ENCODE measurements at places on chromosomes 1 and 21.

- no peak for DNase-seq
These were observed 91.9 kb downstream of the LRRC53 start for GRCh38 chr1:74420467-74420866.

DNA sequence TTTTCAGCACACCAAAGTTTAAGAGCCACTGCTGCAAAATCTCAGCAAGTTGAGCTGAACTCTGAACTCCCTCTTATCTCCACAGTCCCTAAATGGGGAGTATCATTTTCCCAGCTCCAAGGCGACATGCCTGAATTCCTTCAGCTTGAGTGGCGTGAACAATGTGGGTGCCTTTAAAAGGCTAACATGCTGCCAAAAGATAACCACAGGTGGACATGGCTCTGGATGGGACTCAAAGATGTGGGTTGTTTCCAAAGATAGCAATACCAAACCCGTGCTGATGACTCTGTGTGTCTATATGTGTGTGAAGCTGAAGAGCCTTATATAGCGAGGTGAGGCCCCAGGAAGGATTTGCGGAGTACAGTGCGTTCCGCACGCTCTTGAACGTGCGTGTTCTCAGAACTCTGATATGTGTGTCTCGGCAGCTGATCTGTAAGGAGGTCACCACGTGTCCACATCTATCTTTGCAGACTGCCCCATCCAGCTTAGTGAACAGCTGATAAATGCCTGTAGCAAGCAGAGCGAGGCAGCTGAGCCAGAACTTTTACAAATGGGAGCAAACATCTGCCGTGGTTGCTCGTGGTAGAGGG, 189.2 kb downstream of the DYRK1A start:
- DNase-seq = no peak

GRCh38 chr1:77336729-77337128, 54.9 kb downstream of the AK5 start:
- DNase-seq = no peak

- DNase-seq = no peak
These were observed 1.8 kb upstream of the CYB5R1 start for GRCh38 chr1:202968895-202969295.

- no peak for DNase-seq
These were observed 35.1 kb upstream of the PARP1 start for GRCh38 chr1:226443033-226443432.

GRCh38 chr1:173946380-173946921, 29.3 kb upstream of the SERPINC1 start:
- DNase-seq = no peak

GRCh38 chr21:40254540-40255465, 387.6 kb downstream of the PCP4 start:
- DNase-seq = no peak

- DNase-seq = no peak
These were observed 54.2 kb downstream of the DRAM2 start for GRCh38 chr1:111085676-111086075.

GRCh38 chr1:45792744-45793143, 10.7 kb upstream of the MAST2 start:
- DNase-seq = no peak

- no peak for DNase-seq
These were observed 10.6 kb upstream of the ALX3 start for GRCh38 chr1:110081061-110081460.

DNA sequence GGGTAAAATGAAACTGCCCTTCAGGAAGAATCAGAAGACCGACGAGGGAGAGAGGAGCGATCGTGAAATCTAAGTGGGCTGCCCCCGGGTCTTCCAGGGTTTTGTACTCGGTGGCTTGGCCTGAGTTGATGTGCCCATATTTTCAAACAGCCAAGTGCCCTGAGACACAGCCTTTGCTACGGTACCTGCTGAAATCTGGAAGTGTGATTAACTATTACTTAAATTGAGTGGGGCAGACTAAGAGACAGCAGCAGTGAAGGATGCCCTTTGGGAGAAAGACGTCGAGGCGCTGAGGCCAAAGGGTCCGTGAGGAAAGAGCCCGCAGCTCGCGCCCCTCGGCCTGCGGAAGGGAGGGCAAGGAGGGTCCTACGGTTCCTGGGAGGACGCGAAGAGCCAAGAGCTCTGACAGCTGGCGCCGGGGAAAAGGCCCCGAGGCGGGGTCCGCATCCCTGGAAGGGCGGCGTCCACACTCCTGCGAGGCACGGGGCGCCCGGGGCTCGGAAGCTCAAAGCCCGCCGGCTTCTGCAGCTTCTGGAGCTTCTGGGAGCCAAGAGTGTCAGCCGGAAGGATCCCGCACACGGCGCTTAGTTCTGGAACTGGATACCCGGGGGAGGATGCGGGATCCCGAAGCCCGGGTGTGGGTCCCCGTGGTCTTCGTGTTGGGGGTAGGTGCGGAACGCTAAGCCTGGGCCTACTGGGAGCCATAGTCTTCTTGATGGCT, 15.4 kb upstream of the RNU1-4 start:
- DNase-seq = peak; percentile 37

DNA sequence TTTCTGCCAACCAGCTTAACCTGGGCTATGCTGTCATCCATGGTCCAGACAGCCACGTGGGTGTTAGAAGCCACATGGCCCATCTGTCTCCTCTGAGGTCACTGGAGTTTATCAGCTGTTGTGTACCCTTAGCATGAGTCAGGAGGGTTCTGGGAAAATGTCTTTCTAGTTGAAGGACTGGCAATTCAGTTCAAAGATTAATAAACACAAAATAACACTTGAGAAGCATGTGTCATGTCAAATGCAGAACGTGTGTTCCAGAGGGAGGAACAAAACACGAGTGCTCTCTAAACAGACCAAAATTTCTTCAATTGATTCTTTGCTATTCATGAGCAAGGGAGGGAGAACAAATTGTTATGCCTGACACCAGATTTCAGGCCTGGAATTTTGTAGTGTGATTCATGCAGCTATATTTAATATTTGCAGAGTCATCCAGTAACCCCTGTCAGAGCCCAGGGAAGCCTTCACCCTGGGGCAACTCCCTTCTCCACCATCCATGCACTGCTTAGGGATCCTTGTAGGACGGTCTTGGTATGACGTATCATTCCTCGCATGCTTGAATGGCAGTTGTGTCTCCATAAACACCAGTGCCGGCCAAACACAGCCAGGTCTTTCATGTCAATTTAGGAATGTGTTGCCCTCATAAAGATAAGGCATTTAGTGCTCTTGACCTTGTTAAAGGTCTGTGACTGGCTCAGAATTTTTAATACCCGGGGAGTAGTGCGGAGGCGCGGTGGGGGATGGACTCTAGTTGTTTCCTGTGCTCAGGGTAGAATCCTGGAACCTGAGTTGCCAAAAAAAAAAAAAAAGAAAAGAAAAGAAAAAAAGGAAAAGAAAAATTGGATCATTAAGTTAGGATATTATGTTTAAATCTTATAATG, 27.7 kb upstream of the DYRK1A start:
- DNase-seq = no peak

DNA sequence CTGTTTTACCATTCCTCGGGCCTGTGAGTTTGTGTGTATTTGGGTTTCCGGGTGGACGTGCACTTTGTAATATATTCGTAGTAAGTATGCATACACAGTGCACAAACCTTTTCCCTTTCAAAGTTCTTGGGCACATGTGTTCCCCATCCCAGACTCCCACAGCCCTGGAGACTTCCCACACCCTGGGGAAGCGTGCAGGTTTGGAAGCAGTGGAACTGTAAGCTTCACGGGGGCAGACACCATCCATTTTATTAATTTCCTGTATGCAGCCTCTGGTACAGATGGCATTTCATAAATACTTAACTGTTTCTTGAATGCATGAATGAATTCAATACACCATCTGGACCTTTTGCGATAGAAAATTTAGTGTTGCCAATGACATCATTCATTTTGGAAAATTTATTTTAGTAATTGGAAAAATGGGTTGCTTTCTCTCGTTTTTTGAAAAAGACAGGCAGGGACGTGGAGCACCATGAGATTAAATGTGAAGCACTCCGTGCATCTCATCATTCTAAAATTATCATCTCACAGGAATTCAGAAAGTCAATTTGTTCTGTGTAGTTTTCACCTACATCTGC, 10.8 kb downstream of the ETS2 start:
- DNase-seq = no peak

GRCh38 chr1:177181280-177181630, 10.5 kb downstream of the BRINP2 start:
- no peak for DNase-seq

- DNase-seq = no peak
These were observed 1.0 kb downstream of the YOD1 start for GRCh38 chr1:207049974-207050391.

GRCh38 chr1:20493839-20494608, 8.0 kb upstream of the CAMK2N1 start:
- DNase-seq = peak; percentile 83

DNA sequence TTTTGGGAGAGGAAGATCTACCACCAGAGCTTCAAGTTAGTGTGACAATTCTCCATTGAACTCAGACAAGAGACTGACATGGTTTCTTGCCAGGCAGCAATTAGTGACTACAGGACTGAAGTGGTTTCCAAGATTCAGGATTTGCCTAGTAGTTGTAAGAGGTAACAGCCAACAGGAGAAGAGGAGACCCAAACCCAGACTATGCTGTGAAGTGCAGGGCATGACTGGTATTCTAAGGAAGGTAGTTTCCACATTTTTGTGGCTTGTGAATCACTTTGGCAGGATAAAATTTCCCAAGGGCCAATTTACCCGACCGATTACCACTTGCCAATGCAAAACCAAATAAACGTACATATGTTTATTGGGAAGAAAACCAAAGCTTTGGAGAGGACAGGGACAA, 14.7 kb upstream of the RAP1A start:
- no peak for DNase-seq

GRCh38 chr1:58896246-58897183, 112.7 kb upstream of the JUN start:
- no peak for DNase-seq

DNA sequence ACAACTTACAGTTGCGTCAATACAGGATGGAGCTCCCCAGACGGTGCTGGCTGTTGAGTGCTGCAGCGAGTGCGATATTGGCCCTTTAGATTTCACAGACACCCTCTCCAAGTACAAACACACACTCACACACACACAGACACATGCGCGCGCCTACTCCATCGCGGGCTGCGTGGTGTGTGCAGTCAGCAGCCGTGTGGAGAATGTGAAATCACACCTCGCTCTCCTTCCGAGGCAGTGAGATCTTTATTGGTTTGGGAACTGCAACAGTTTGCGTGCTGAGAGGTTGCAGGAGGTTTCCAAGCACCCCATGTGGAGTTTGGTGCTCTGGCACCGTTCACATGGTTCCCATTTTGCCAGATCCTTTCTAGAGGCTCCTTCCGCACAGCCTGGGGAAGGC, 372.2 kb downstream of the RRAGC start:
- DNase-seq = no peak

- no peak for DNase-seq
These were observed 74.7 kb downstream of the ALG6 start for GRCh38 chr1:63442141-63442475.

DNA sequence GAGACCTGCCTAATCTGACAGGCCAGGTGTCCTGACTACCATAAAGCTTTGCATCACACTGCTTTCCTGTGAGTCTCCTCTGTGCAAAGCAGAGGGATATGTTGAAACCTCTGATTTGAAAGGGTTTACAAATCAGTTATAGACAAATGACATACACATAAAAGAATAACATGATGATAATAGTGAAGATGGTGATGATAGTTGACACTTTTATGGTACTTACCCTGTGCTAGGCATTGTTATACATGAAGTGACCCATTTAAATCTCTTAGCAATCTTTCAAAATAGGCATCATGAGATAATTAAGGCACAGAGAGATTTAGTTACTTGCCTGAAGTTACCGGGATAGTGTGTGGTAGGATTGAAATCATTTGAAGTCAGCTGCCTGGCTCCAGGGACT, 34.1 kb upstream of the PKN2 start:
- DNase-seq = no peak

GRCh38 chr1:202579806-202580205, 130.4 kb downstream of the SYT2 start:
- no peak for DNase-seq
